Activated CD4-positive, alpha-beta T cell treated with anti-CD3 and anti-CD28 coated beads, Interleukin-2, amount 50 U/mL, for 24 hours (primary cell): ENCODE measurements at places on chromosomes 5 and 9.

GRCh38 chr5:33690374-33691135, 201.2 kb downstream of the ADAMTS12 start:
- no peak for DNase-seq

- DNase-seq = no peak
Observed at GRCh38 chr5:82605441-82605973, 327.4 kb upstream of the RPS23 start.

DNA sequence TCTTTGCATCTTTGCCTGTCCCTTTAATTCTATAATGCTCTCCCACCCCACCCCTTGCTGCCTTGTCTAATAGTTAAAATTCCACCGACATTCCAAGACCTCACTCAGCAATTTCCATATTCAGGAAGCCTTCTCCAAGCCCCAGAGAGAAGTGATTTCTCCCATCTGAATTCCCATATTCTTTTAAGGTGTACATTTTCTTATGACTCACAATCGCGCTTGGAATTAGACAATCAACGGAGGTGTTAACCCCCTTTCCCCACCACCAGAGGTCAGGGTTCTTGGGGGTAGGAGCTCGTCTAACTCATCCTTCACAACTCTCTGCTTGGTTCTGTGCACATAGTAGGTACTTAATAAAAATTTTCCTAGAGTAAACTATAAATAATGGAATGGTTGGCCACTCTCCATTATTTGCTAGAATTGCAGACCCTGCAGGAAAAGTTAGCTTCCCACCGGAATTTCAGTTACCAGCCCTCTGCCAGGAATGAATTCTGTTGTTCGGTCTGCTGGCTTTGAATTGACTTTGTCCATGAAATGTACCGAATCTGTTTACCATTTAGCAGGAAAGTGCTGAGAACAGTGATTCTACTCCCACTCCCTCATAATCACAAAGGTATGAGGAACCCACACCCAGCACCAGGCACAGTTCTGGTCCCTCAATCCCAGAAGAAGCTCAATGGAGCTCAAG, 5.0 kb downstream of the KCNIP1 start:
- no peak for DNase-seq

GRCh38 chr5:59164041-59164830, 581.4 kb downstream of the RAB3C start:
- no peak for DNase-seq

- DNase-seq = no peak
Observed at GRCh38 chr5:110159202-110159601, 469.5 kb downstream of the MAN2A1 start.

GRCh38 chr9:110538647-110539041, 40.9 kb downstream of the SVEP1 start:
- no peak for DNase-seq

DNA sequence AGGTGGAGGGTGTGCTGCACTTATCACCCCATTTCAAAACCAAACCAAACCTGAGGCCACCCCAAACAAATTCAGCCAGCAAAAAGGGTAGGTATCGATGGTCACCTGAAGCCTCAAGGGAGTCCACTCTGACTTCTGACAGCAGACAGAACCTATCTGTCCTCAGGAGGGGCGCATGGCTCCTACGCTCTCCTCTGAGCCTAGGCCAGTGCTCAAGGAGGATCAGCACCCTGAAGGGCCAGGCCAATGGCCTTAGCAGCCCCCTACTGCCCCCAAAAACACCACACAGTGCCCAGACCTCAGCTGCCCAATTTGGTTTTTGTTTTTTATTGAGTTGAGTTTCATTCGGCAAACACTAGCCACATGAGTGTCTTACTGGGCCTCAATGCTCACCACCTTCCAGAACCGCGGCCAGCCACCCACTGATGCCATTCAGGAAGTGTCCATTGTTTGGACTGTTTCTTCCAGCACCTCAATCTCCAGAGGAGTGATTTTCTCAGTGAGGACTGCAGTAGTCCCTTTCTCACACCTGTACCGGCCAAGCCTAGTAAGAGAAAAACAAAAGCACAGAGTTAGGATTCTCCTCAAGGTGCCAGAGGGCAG, 62.0 kb downstream of the PSMB7 start:
- DNase-seq = no peak

DNA sequence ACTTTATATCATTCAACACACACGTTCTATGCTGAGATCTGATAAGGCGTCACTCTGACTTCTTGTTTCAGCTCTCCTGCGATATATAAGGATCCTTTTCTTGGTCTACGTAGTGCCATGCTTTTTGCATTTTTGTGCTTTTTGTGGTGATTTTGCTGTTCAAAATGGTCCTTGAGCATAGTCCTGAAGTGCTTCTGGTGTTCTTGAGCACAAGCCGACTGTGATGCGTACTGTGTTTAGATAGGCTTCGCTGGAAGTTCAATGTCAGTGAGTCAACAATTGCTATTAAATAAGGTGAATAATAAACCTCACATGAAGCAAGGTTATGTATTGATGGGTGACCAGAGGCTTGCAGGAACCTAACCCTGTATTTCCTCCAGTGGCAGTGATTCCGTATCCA, 46.8 kb downstream of the ACO1 start:
- no peak for DNase-seq

- peak; percentile 17 for DNase-seq
Observed at GRCh38 chr5:148482697-148483462, 99.1 kb downstream of the FBXO38 start.
